ENCODE measurements at places on chromosomes 5 and 9.

DNA sequence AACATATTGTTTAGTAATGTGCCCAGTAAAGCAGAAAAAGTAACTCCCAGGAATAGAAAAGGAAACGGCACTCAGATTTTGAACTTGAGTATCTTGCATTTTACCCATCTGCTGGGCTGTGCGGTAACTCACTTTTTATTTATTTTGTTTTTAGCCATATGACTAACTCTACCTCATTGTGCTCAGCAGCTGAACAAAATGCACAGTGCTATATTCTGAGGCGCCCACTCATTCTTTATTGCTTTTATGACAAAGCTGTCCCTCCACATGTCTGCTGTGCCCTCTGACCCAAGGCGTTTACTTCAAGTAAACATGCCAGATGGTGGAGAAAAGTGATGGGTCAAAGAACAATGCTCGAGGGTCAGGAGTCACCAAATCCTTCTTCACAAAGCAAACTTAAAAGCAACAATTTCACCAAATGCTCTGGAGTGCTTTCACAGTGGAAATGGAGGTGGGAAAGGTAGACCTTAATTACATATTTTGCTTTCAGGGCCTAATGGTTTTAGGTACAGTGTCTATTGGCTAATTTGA, 215.2 kb upstream of the ELAVL2 start:
- no peak for DNase-seq

GRCh38 chr5:124604419-124604818, 142.0 kb downstream of the ZNF608 start:
- DNase-seq, result no peak

DNA sequence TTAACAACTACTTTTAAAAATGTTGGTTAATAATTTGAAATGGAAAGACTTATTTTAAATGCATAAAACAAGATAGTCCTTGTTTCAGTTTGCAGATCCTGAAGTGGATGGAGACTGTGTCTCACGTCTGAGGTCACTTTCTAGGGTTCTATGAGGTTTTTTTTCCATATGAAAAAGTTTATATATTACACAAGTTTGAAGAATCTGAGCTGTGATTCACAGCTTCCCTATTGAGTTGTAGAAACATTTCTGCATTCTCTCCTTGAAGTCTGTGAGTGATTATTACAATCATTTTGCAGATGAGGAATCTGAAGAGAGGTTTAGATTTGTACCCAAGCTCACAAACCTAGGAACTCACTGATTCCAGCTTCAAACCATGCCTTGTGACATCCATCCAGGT, 442.5 kb upstream of the KLF4 start:
- no peak for DNase-seq

DNA sequence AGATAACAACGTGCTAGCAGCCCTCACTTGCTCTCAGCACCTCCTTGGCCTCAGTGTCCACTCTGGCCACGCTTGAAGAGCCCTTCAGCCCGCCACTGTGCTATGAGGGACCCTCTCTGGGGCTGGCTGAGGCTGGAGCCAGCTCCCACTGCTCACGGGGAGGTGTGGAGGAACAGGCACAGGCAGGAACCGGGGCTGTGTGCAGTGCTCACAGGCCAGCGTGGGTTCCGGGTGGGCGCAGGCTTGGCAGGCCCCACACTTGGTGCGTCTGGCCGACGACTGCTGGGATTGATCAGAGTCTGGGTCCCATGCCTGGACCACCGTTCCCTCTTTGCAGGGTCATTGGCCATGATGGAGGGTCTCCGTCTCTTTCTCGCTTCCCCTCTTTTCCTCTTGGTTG, 194.3 kb upstream of the GRAMD2B start:
- no peak for DNase-seq

DNA sequence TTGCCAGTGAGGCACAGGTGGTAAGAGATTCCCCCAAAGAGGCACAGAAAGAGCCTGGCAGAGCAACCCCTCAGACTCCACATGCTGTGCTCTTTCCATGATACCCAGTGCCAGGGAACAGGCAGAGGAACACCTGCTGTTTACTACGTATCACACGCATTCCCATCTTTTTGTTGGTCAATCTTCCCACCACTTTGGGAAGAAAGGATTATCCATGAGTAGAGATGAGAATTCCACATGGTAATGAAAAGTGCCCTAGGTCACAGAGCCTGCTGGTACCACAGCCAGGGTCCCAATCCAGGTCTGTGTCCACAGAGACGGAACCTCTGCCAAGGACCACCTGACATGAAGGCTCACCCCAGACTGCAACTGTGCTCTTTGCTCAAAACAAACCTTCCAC, 86.6 kb downstream of the LHFPL2 start:
- no peak for DNase-seq

DNA sequence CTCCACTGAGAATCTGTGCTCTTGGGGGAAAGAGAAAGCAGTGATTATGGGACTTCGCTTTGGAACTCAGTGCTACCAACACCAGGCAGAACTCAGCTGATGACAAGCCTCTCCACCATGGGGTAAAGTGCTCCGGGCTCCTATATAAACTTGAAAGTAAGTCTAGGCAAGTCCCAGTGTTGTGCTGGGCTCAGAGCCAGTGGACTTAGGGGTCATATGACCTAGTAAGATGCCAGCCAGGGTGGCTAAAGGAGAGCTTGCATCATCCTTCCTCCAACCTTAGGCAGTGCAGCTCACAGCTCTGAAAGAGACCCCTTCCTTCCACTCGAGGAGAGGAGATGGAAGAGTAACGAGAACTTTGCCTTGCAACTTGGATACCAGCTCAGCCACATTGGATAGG, 35.1 kb upstream of the FREM1 start:
- DNase-seq, result no peak

- no peak for DNase-seq
These were observed 254.1 kb downstream of the FSTL4 start for GRCh38 chr5:133358271-133358670.

GRCh38 chr9:121893786-121894185, 199.3 kb downstream of the TTLL11 start:
- DNase-seq, result no peak

DNA sequence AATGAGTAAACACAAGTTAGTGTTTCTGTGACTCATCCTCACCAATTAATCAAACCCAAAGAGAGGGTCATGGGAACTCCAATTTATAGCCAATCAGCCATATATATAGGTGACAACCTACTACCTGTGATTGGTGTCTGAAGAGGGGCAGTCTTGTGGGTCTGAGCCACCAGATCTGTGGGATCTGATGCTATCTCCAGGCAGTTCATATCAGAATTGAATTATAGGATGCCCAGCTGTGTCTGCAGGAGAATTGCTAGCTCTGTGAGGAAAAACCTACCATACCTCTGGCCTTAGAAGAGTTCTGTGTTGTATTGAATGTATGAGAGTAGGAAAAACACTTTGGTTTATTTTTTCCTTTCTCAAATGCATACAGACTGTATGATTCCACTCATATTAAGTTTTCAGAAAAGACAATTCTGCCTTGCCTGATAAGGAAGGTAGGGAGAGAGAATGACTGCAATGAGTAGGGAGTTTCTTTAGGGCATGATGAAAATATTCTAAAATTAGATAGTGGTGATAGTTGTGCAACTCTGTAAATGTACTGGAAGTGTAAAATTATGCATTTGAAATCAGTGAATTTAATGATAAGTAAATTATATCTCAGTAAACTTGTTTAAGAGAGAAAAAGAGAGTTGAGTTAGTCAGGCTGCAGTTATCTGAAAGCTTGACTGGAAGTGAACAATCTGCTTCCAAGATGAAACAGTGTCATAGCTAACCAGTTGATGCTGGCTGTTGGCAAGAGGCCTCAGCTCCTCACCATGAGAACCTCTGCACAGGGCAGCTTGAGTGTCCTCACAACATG, 274.9 kb downstream of the AUH start:
- DNase-seq, result no peak

DNA sequence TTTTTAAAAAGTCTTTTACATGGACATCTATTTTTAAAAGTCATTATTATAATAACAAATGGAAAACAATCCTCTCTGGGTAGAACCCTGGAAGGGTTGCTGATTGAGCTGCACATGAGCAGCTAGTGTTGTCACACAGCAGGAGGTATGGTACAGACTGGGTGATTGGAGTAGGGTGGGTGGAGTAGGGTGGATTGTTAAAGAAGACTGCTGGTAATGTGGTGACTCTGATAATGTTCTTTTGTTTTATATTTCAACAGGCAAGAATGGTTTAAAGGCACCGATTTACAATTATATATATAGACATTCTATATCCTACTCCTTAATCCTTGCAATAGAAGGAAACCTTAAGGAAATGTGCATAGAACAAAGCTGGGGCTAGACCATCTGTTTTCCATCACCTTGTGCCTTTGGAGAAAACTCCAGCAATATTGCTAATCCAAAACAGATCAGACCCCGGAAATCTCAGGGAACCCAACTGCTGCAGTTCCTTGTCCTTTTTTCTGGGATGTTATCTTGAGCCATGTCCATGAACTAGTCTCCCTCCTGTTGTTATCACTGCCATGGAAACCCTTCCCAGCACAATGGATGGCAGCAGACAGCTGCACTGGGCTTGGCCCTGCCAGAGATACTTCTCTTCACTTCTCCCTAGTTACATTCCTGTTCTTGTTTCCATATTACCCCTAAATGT, 129.7 kb downstream of the YIPF5 start:
- no peak for DNase-seq

- DNase-seq, result no peak
These were observed 32.0 kb upstream of the LRRC19 start for GRCh38 chr9:27037499-27037898.

DNA sequence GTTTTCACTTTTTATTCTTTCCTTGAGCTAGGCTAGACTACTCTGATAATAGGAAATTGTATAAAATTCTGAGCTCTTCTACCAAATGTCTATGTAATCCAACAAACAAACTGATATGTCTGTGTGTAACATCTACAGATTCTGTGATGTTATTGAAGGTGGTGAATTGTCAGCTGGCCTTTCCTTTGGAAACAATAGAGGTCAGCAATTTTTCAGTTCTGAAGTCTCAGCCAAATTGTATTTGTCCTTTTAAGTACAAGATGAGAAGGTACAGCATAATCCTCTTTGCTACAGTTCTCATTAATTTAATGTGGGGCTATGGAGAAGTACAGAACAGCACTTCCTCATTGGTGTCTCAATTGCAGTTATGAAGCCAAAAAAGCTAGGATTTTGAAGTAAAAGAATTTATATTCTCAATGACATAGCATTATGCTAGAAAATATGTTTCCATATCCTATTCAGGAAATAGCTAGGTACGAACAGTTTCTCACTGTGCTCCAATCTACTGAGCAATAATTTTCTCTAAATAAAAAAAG, 198.0 kb downstream of the HINT1 start:
- DNase-seq, result no peak

GRCh38 chr5:60092671-60093422, 199.3 kb upstream of the PDE4D start:
- no peak for DNase-seq

DNA sequence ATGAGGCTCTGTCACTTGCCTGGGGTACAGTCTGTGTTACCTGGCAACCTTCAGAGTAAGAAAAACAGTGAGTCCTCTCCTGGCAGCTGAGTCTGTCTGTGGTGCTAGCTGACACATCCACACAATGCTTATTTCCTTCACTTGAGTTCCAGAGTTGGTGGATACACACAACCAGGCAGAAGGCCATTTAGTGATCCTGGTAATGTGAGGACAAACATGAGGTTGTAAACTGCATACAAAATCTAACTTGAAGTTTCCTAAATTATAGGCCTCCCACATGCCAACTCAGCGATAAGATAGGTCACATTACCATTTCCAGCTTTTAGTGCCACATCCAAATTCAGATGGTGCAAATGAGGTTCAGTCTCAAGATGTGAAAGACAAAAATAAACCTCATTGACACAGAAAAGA, 125.5 kb downstream of the DCP2 start:
- DNase-seq, result no peak

GRCh38 chr5:67095346-67096171, 101.0 kb downstream of the CD180 start:
- peak; percentile 71 for DNase-seq

DNA sequence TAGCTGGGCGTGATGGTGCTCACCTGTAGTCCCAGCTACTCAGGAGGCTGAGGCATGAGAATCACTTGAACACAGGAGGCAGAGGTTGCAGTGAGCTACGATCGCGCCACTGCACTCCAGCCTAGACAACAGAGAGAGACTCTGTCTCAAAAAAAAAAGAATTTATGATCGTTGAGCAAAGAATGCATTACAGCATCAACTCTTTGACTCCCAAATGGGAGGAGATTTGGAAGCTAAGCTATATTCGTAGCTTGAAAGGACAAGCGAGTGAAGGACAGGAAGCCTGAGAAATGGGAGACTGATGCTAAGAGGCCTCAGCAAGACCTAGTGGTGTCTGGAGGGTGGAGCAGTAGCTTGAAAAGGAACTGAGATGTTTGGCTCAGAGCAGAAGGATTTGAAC, 10.3 kb upstream of the CCIN start:
- no peak for DNase-seq

DNA sequence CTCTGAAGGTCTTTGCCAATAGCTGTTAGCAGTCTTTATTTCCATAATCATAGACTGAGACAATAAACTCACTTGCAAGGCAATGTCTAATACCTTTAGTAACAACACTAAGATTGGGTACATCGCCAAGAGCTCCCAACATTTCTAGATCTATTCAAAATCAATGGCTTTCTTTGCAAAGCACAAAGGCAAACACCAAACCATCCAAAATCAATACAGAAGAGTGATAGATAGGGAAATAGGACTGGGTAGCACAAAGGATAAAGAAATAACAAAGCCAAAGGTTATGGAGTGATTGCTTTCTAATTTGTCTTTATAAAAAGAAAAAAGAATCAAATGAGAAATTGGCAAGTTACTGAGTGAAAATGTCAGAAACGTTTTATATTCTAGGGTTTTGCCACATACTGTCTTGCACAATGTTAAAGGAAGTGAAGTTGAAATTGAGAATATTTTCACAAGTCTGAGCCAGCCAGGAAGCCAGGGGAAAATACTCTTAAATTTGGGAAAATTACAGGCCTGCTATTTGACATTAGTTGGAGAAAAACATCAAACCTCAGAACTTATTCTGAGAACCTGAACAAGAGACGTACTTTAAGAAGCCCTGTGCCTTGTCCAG, 53.3 kb upstream of the LHFPL2 start:
- no peak for DNase-seq

- peak; percentile 80 for DNase-seq
These were observed 26.8 kb upstream of the RPL26L1 start for GRCh38 chr5:172932313-172933017.

DNA sequence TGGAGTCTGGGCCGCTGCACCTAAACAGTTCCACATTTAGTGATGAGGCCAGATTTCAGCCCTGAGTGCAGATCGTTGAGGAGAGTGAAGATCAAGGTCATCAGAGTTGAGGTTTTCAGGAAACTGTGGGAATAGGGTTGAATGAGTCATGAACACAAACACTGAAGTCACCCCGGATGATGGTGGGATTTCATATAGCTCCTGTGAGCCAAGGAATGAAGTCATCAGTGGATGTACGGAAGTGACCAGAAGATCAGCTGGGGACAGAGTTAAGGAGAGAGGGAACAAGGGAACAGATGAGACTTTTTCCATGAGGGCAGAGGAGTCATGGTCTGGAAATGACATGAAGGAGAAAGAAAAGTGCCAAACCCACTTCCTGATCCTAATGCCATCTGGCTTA, 36.5 kb downstream of the PALM2AKAP2 start:
- DNase-seq, result no peak

DNA sequence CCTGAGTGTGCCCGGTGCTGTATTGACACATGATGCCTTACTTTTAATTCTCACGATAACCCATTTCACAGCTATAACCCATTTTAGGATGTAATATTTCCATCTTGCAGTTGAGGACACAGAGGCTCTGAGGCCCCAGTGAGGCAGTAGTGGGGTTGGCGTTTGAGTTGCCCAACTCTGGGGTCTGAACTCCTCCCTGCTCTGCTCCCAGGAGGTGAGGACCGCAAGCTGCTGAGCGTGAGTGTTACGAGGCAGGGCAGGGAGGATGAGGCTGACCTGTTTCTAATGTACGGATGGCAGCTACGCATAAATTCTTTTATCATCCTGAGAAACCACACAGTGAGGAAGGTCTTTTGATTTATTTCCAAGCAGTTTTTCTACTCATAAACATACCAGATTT, 11.4 kb downstream of the LRRC8A start:
- no peak for DNase-seq
